ENCODE measurements at places on chromosomes 1 and 21. TPM values are rescaled to one million over a fixed set of nuclear protein-coding genes. Genes with fewer than 3 reads are reported as not detected.

- H3K27me3 ChIP-seq = no peaks in the 10 kb centered on the region
- DNase-seq = no peak
- no peaks in the 10 kb centered on the region for H3K36me3 ChIP-seq
- no peak overlapping the region for H3K27ac ChIP-seq
These were observed 80.6 kb downstream of the SLC25A24 start for GRCh38 chr1:108119500-108119899.

DNA sequence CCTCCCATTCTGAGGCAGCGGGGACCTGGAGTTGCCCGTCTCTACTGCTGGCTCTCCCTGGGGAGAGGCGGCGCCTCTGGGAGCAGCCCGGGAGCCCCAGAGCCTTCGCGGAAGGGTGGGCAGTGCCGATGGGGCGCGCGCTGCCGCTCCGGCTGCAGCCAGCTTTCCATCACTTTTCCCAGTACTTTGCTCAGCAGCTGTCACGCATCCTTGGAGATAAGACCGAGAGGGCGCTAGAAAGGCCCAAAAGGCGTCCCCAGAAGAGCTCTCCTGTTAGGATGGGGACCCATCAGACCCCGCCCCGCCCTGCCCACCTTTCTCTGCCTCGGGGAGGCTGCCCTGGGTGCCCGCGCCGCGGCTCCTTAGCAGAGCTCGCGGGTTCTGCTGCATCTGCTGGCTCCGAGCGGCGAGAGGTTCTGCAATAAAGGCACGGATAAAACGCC, 534 bp downstream of the KCNH1 start:
- no peak overlapping the region for H3K27ac ChIP-seq
- H3K4me1 ChIP-seq = peaks cover 6% of the 10 kb centered on the region
- H3K36me3 ChIP-seq = no peaks in the 10 kb centered on the region
- H3K4me3 ChIP-seq = peak overlapping the region; percentile 30
- DNase-seq = no peak

- peaks cover 48% of the 10 kb centered on the region for H3K4me1 ChIP-seq
- H3K27ac ChIP-seq = peak overlapping the region; percentile 96
- no peaks in the 10 kb centered on the region for H3K27me3 ChIP-seq
- peaks cover 11% of the 10 kb centered on the region for H3K36me3 ChIP-seq
- DNase-seq = no peak
These were observed 1.4 kb upstream of the IRF2BP2 start for GRCh38 chr1:234611225-234611846.

DNA sequence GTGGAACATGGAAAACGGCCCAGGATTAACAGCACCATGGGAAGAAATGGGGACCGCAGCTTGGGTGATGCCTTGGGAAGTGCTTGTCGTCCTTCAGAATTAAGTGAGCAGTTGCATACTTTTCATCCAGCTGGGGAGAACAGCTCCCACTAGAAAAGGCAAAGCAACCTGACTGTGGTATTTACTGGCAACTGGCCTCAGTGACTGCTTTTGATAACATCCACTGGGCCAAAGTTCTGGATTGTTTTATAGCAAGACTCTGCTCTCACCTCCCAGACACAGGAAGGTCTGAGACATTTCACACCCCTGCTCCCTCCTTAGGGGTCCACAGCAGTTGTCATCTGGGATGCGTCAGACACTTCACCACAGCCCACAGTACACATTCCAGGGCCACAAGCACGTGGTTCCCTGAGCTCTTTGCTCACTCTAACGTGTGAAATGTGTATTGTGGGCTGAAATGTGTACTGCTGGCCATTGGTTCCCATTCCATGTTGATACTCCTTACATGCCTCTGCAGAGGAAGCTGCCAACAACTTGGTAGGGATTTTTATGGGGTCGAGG, 6.6 kb downstream of the PAPPA2 start:
- no peaks in the 10 kb centered on the region for H3K36me3 ChIP-seq
- DNase-seq = no peak
- H3K4me1 ChIP-seq = no peaks in the 10 kb centered on the region
- no peak overlapping the region for H3K4me3 ChIP-seq

- DNase-seq = no peak
- no peaks in the 10 kb centered on the region for H3K27me3 ChIP-seq
- no peak overlapping the region for H3K27ac ChIP-seq
- no peaks in the 10 kb centered on the region for H3K36me3 ChIP-seq
- H3K4me3 ChIP-seq = no peak overlapping the region
These were observed 42.7 kb upstream of the SLC16A1 start for GRCh38 chr1:112998592-112999235.

DNA sequence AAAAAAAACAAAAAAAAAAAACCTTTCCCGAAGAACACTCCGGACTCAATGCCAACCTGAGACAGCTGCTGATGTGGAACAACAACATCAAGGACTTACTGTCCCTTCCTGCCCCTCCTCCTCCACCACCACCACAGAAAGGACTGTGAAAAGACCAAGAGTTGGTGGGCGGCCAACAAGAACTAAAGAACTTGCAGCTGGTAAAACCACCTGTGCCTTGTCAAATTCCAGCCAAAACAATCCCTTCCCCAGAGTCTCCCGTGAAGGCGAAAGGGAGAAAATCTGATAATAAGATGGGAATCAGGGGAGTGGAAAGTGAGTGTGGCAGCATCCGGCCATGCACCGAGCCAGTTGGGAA, 88.9 kb downstream of the PROX1 start:
- DNase-seq = no peak
- H3K27me3 ChIP-seq = no peaks in the 10 kb centered on the region
- no peak overlapping the region for H3K4me3 ChIP-seq
- no peaks in the 10 kb centered on the region for H3K36me3 ChIP-seq

- no peaks in the 10 kb centered on the region for H3K27me3 ChIP-seq
- no peak overlapping the region for H3K4me3 ChIP-seq
- DNase-seq = no peak
- H3K4me1 ChIP-seq = no peaks in the 10 kb centered on the region
These were observed 41.6 kb upstream of the GUCA2A start for GRCh38 chr1:42206164-42206563.

DNA sequence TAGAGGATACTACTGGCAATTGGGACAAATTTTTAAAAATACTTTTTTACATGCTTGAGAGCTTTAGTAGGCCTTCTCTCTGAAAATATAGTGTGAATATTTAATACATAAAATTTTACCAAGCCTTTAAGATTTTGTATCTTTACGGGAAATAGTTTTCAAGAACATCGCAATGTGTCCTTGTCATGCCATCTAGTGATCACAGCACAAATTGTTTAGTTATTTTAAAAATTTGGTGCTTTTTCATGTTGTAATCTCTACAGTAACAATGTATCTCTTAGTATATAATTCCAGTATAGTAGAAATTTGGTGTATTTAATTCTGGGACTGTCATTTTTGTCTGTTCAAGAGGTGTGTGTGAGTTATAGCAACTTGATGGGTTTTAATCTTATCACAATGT, 6.7 kb downstream of the CDC7 start:
- no peak overlapping the region for H3K4me3 ChIP-seq
- no peaks in the 10 kb centered on the region for H3K27me3 ChIP-seq
- no peaks in the 10 kb centered on the region for H3K4me1 ChIP-seq
- no peaks in the 10 kb centered on the region for H3K36me3 ChIP-seq
- DNase-seq = no peak
- no peak overlapping the region for H3K27ac ChIP-seq

- no peaks in the 10 kb centered on the region for H3K36me3 ChIP-seq
- no peak overlapping the region for H3K27ac ChIP-seq
- no peaks in the 10 kb centered on the region for H3K4me1 ChIP-seq
- DNase-seq = no peak
- no peak overlapping the region for H3K4me3 ChIP-seq
These were observed 16.5 kb downstream of the TTC34 start for GRCh38 chr1:2784854-2785630.

- no peak overlapping the region for H3K4me3 ChIP-seq
- H3K27ac ChIP-seq = no peak overlapping the region
- H3K4me1 ChIP-seq = peaks cover 20% of the 10 kb centered on the region
- H3K27me3 ChIP-seq = peaks cover 2% of the 10 kb centered on the region
- no peaks in the 10 kb centered on the region for H3K36me3 ChIP-seq
These were observed 5.8 kb downstream of the ATP1B1 start for GRCh38 chr1:169112241-169112640.

DNA sequence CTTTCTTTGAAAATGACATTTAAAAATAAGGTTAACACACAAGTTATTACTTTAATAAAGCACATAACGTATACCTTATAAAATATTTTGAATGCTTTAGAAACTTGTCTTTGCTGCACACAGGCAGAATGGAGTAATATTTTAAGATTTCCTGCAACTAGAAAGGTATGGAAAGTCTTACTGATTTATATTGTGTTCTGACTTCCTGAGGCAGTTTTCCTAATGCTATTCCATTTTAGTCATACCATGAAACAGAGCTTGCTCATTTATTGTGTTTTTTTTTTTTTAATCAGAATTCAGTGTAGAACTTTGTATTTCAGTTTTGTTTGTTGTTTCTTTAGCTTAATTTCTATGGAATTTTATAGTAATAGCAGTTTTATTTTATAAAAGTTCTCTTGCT, 60.9 kb upstream of the S1PR1 start:
- no peak overlapping the region for H3K27ac ChIP-seq
- peaks cover 21% of the 10 kb centered on the region for H3K4me1 ChIP-seq
- no peak overlapping the region for H3K4me3 ChIP-seq
- no peaks in the 10 kb centered on the region for H3K36me3 ChIP-seq
- no peaks in the 10 kb centered on the region for H3K27me3 ChIP-seq

DNA sequence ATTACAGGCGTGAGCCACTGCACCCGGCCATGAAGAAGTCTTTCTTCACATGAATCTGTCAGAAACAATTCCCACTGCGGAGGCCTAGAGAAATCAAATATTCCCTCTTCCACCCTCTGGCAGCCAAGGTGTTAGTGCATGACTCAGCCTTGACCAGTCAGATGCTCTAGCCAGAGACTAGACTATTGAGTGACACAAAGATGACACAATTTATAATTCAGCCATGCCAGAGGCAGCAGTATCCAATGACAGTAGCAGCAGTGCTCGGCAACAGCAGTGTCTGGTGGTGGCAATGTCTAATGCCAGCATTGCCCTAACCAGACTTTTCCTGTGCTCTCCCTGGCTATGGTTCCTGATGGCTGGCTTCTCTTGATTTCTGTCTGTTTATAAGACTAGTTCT, 8.7 kb downstream of the CTXND2 start:
- no peak for DNase-seq
- no peak overlapping the region for H3K27ac ChIP-seq
- no peaks in the 10 kb centered on the region for H3K36me3 ChIP-seq
- peaks cover 4% of the 10 kb centered on the region for H3K4me1 ChIP-seq
- no peak overlapping the region for H3K4me3 ChIP-seq

DNA sequence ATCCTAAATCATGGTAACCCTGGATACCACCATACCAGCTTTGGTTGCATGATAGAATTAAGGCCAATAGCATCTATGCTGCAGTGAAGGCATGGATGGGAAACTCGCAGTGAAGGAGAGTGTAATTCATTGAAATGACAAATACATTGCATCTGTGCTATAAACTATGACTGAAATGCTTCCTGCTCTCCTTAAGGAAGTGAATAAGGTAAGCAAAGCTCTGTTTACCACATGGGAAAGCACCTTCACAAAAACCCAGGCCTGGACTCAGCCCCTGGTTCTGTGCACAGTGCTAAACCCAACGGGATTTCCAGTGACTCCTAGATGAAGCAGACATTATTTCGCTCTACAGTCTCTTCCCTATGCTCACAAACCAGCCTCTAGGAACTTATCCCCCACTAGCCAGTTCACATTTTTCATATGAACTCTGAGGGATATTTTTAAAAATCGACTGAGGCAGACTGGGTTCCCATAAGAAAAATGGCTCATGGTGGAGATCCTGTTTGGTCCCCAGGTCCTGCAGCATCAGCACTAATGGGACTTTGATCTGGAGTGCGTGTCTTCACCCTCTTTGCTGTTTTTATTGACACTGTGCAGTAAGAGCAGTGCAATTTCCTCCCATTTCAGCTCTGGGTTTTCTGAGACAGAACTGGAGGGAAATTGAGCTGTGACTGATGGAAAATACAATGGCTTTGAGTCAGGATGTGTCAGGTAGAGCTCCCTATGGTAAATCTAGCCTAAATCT, 362.7 kb downstream of the SIPA1L2 start:
- no peak for DNase-seq
- no peak overlapping the region for H3K27ac ChIP-seq
- no peaks in the 10 kb centered on the region for H3K36me3 ChIP-seq
- no peaks in the 10 kb centered on the region for H3K4me1 ChIP-seq

DNA sequence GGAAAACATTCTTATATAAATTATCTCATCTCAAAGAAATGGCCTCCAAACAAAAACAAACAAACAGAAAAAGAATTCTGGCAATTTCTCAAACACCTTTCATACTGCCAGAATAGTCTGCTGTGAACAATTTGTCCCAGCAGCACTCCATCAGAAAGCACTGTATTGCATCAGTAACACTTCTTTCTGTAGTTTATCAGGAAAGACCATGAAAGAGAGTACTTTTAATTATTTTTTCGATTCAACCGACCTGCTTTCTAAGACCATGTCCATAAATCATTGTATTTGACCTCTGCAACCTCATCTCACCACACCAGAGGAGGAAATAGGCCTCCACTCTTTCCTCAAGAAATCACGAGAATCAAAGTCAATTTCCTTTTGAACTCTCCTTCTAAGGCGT, 1579.9 kb downstream of the MRPL39 start:
- no peak for DNase-seq
- no peak overlapping the region for H3K27ac ChIP-seq

DNA sequence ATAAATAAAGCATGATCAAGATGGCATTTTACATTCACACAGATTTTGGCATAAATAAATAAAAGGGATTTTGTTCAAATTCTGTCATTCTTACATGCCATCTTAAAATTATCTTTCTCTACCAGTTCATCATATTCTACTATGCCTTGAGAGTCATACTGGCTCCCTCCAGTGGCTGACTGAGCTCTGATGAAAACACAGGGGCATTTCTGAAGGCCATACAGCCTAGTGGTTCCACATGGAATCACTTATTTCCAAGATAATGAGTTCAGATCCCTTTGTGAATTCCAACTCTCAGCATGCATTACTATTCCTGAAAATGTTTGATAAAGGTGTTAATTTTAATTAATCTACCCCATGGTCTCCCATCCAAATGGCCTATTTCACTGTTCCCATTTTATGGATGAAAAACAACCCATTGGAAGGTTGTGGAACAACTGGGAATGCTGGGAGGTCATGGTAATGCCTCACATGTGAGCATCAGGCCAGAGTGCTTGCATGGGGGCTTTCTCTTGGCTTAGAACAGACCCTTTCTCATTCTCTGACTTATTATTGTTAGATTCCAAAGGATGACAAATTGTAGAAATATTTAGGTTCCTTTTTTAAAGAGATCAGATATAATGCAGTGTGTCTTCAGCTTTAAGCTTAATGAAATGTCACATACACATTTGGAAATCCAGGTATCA, 622.4 kb upstream of the PKN2 start:
- no peak overlapping the region for H3K4me3 ChIP-seq
- H3K27me3 ChIP-seq = no peaks in the 10 kb centered on the region
- no peak for DNase-seq

SAMD13 gene
- total RNA-seq = 0.39 TPM

NPR1 gene
- total RNA-seq = not detected

PCNX2 gene
- 27.3 TPM for total RNA-seq

NUDT4B gene
- 0.69 TPM for total RNA-seq

CFHR5 gene
- total RNA-seq = not detected

GIPC2 gene
- total RNA-seq = 0.24 TPM

CD48 gene
- total RNA-seq = 224 TPM

ADPRS gene
- 38.9 TPM for total RNA-seq

LDLRAD1 gene
- total RNA-seq = not detected
